ENCODE measurements at places on chromosomes 1 and 21.

DNA sequence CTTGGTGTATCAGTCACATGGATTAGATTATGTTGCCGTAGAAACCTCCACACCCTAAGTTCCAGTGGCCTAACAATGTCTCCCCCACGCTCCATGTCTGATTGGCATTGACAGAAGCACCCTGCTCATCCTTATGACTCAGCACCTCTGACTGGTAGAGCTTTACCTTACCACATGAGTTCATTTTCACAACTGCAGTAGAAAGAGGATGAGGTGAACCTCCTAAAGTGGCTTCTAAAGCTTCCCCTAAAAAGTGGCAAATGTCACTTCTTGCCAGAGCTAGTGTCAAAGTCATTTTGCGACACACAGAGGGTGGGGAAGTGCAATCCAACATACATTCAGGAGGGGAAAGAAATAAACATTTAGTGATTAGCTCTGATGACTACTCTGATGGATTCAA, 30.6 kb upstream of the LYPD8 start:
- no peak for DNase-seq

- DNase-seq = no peak
Observed at GRCh38 chr21:34797921-34798535, 129.2 kb downstream of the CLIC6 start.

- DNase-seq = no peak
Observed at GRCh38 chr1:146020058-146021049, 1.2 kb downstream of the HJV start.

- DNase-seq = no peak
Observed at GRCh38 chr1:29584776-29585175, 348.5 kb downstream of the PTPRU start.

- no peak for DNase-seq
Observed at GRCh38 chr1:24381256-24381655, 32.3 kb downstream of the STPG1 start.

DNA sequence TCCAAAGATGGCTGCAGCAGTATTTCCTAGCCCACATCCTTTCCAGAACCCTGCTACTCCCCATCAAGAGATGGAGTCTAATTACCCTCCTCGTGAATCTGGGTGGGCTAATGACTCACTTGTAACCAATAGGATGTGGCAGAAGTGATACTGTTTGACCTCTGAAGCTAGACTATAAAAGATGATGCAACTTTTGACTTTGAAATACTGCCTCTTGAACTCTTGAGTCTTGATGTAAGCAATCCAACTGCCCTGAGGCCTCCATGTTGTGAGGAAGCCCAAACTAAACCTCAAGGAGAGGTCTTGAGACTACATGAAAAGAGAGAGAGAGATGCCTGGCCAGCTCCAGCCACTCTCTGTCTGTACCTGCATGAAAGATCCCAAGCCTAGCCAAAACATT, 29.5 kb downstream of the LMO4 start:
- DNase-seq = no peak

GRCh38 chr1:84619383-84620102, 45.3 kb upstream of the CTBS start:
- peak; percentile 10 for DNase-seq

- no peak for DNase-seq
Observed at GRCh38 chr1:60091195-60091715, 17.7 kb upstream of the C1orf87 start.

DNA sequence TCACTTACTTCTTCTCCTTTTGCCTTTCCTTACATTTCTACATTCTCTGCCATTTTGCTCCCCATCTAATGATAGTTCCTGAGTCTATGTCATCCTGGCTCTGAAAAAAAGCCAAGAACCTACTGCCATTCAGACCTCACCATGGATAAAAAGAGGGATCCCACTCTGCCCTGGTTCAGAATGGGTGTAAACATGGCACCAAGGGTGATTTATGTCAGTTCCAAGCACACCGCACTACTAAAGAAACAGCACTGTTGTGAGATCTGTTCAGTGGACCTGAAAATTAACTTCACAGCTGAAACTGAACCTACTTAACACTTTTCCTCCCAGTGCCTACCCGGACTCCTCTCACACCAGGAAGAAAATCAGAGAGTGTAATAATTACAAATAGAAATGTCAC, 72.3 kb upstream of the NTPCR start:
- no peak for DNase-seq

- DNase-seq = no peak
Observed at GRCh38 chr1:233582439-233582838, 31.5 kb upstream of the KCNK1 start.

DNA sequence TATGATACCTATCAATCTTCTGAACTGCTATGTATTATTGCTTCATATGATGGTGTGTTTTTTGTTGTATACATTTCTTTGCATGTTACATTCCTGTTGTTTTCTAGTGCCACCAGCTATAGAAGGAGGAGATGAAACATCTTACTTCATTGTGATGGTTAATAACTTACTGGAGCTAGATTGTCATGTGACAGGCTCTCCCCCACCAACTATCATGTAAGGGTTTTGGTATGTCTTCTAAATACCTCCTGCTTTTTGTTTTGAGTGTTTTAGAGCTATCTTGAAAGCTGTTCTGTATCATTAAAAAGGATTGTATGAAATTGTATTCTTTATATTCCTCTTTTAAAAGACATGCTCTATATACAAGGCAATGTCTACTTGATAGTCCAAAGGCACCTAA, 282.7 kb downstream of the HMCN1 start:
- no peak for DNase-seq

DNA sequence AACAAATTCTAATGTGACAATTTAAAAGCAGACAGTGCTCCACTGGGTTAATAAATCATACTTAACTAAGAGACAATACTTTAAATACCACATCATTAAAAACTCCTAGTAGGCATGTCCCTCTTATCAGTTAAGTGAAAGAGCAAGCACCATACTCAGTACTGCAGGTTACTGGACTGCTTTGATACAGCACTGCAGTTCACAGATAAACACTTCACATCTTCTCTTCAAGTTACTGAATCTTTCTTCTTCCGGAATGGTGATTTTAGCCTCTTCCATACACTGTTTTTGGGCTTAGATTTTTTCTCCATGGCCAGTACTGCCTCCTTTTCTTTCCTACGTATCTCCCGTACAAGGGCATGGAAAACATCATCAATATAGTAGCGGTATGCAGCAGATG, 11.0 kb downstream of the RIT1 start:
- no peak for DNase-seq
